Esophagus squamous epithelium (tissue), 5 donors: ENCODE measurements at places on chromosomes 3 and 15.

- DNase-seq: no peak
Measured at GRCh38 chr3:126125781-126126251, 41.9 kb upstream of the SLC41A3 start.

DNA sequence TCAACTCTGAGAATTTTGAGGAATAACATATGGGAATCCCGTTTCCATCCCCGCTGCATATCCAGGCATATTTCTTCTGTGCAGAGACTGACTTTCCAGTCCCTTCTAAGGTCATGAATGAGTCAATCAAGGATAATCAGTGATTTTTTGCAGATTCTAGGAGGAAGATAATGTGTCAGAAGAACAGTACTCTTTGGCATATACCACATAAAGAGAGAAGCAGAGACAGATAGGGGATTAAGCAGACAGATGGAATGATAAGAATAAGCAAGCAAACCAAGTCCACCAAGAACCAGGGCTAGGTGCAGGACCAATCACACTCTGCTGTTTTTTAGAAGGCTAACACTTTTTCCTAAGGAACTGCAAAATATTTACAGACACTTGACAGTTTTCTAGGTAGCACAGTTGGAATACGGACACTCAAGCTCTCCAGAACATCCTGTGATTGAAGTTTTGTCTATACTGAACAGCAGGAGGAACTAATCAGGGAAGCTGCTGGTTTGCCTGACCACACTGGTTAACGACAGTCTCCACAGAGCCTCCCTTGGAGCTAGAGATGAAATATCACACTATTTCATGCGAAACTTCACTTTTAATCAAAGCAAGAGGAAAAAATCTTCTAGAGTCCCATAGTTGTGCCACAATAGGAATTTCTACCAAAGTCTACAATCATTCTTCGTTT lies 450.0 kb upstream of the KCNMB2 start:
- no peak for DNase-seq

DNA sequence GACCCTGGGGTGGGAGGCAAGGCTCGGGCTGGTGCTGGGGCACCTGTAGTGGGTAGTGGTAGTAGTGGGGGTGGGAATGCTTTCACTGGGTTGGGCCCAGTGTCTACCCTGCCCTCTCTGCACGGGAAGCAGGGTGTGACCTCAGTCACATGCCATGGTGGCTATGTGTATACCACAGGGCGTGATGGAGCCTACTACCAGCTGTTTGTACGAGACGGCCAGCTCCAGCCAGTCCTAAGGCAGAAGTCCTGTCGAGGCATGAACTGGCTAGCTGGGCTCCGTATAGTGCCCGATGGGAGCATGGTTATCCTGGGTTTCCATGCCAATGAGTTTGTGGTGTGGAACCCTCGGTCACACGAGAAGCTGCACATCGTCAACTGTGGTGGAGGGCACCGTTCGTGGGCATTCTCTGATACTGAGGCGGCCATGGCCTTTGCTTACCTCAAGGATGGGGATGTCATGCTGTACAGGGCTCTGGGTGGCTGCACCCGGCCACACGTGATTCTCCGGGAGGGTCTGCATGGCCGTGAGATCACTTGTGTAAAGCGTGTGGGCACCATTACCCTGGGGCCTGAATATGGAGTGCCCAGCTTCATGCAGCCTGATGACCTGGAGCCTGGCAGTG lies 5.2 kb downstream of the DALRD3 start:
- DNase-seq: no peak

DNA sequence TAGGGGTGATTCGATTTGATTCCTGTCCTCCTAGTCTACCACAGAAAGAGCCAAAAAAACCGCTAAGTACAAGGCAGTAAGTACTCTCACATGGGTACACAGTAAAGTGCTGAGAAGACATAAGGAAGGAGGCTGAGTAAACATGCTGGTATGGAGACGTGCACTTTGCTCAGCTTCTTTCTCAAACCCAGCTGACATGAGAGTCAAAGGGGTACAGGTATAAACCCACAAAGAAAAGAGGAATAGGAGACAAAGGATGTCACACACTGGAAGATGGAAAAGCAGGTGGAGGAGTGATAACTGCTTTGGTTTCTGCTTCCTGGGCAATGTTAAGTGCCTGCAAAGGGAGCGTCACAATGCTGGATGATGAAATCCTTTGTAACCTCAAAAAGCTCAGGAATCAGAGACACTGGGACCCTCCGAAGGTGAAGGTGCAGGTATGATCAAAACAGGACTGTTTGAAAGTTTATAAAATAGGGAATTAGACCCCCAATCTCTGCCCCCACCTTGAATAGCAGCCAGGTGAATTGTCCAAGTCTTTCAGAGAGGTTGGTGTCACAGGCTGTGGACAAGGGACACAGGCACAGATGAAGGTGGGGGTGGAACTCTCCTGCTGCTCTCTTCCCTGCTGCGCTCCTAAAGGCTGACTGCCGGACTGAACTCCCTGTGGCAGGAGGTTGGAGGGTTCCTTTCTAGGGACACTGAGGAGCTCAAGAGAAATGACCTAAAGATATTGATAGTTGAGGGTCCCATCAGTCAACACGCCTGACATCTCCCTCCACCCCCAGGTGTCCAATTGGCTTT lies 101.8 kb downstream of the RAB11A start:
- no peak for DNase-seq

GRCh38 chr15:28986108-28986507 lies 100.3 kb downstream of the APBA2 start:
- DNase-seq: no peak

- no peak for DNase-seq
Measured at GRCh38 chr3:184134746-184135148, 411 bp upstream of the EIF2B5 start.

DNA sequence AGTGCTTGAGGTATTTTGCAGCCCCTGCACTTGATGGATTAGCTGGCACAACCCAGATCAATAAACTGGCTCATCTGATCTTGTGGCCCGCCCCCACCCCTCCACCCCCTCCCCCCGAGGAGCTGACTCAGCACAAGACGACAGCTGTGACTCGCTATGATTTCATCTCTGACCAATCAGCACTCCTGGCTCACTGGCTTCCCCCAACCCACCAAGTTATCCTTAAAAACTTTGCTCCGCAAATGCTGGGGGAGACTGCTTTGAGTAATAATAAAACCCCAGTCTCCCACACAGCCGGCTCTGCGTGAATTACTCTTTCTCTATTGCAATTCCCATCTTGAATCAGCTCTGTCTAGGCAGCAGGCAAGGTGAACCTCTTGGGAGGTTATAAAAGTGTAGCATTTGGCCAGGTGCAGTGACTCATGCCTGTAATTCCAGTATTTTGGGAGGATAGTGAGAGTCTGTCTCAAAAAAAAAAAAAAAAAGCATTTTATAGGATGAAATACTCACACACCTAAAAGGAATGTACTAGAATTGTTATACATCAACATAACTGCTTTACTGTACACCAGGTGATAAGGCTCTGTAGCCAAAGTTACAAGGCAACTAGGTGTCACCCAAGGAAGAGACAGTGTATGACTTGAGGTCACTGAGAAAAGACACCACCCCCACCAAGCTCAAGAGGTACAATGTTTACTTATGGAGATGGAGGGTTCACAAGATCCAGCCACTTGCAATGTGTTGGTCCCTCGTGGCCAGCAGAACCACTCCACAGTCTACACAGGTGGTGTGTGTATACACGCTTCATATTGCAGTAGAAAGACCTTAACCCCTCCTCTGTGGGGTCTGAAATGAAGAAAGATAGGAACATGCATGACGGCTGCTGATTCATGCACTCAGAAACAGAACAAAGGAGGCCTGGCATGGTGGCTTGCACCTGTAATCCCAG lies 8.6 kb downstream of the ZNF445 start:
- DNase-seq: no peak

- no peak for DNase-seq
Measured at GRCh38 chr3:132344666-132345280, 27.6 kb downstream of the ACP3 start.

- DNase-seq: no peak
Measured at GRCh38 chr3:53227993-53228885, 27.6 kb downstream of the TKT start.

- no peak for DNase-seq
Measured at GRCh38 chr15:62824111-62825015, 218.2 kb upstream of the TPM1 start.

GRCh38 chr3:134205451-134205850 lies 45.2 kb downstream of the RYK start:
- no peak for DNase-seq
